Stimulated activated CD8-positive, alpha-beta memory T cell treated with anti-CD3 and anti-CD28 coated beads, Interleukin-2, amount 100 ng/mL, for 1 hour (primary cell): ENCODE measurements at places on chromosomes 7 and 10.

GRCh38 chr7:604001-604883, 84.6 kb upstream of the PDGFA start:
- peak; percentile 93 for DNase-seq

GRCh38 chr10:127228195-127228787, 31.9 kb upstream of the INSYN2A start:
- DNase-seq = no peak

- DNase-seq = no peak
Measured at GRCh38 chr7:5436003-5436678, 12.5 kb upstream of the TNRC18 start.

GRCh38 chr7:115037128-115037802, 115.4 kb downstream of the MDFIC start:
- no peak for DNase-seq

GRCh38 chr10:95655571-95656290, 780 bp downstream of the ALDH18A1 start:
- DNase-seq = no peak

- no peak for DNase-seq
Measured at GRCh38 chr7:46133072-46133471, 212.0 kb upstream of the IGFBP3 start.

- DNase-seq = no peak
Measured at GRCh38 chr10:33355274-33355673, 20.8 kb upstream of the NRP1 start.

DNA sequence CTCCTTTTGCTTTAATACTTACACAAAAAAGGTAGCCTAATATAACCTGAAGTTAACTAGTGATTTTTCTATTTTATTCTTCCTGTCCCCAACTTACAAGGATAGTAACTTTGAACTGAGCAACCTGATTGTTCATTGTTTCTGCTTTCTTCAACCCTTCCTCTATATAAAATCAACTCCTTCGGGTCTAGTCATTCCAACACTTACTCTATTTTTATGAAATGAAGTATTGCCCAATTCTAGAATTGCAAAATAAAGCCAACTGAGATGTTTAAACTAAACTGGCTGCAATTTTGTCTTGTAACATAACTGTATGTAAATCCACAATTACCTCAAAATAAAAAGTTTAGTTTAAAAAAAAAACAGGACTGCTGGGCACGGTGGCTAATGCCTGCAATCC, 20.3 kb upstream of the DNA2 start:
- DNase-seq = no peak

GRCh38 chr7:70678621-70679251, 453.2 kb upstream of the GALNT17 start:
- no peak for DNase-seq
